ENCODE measurements at places on chromosomes 3 and 15.

DNA sequence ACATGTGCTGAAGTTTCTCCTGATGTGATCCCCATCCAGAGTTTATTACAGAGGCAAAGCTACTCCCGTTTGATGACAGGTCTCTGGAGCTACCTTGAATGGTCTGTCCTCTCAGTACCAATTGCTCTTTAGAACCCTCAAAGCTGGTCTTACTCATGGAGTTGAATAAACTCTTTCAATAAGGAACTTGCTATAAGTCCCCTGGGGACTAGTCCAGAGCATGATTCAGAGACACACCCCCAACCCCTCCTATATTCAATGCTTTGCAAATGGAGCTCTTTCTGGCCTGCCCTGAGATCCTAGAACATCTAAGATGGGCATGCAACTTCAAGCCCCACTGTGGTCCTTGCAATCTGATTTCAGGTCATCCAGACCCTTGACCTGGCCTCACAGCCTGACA is 23.9 kb upstream of the TPM1 start:
- no peak for DNase-seq

DNA sequence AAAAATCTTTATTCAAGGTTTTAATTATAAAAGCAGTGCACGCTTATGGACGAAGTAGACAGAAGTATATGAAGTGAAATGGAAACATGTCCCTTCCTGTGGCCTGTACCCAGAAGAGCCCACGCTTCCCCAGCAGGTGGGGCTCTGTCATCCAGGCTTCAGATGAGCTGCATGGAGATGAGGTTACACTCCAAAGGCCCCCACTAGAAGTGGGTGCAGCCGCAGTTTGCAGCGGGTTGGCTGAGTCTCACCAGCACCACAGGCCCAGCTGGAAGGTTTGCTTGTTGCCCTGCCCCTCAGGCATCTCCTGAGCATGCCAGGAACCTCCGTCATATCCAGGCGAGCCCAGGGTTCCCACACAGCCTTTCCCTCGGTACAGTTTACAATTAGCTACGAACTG is 33.1 kb downstream of the PRR20G start:
- DNase-seq = no peak

GRCh38 chr15:88256279-88257230 is at the start of gene NTRK3:
Gene NTRK3 (minus strand): TSS chr15:88256739. CDS start chr15:88256153, 586 bp downstream.
- DNase-seq = no peak

DNA sequence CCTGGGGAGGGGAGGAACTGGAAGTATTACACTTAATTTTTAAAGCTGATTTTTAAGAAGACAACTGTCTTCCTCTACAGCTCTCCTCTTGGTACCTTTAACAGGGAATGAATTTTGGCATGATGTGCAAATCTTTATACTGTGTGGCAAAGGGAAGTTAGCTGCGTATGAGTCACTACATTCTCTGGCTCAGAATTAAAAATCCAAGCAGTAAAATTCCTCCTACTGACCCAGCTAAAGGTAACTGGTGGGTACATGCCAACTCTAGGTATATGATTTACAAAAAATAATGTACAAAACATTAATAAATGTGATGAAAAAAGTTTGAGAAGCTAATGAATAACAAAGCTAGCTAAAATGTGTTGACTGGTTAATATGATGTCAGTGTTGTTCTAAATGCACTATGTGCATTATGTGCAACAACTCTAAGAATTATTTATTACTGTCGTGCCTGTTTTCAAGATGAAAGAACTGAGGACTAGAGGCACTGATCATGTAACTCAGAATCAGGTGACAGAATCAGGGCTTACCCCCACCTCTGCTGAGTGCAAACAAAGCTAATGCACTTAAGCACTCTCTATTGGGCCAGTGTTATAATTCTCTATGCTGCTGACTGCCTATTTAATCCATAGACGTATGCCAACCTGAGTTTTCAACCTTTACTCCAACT is 194.7 kb upstream of the CADPS start:
- DNase-seq = no peak

DNA sequence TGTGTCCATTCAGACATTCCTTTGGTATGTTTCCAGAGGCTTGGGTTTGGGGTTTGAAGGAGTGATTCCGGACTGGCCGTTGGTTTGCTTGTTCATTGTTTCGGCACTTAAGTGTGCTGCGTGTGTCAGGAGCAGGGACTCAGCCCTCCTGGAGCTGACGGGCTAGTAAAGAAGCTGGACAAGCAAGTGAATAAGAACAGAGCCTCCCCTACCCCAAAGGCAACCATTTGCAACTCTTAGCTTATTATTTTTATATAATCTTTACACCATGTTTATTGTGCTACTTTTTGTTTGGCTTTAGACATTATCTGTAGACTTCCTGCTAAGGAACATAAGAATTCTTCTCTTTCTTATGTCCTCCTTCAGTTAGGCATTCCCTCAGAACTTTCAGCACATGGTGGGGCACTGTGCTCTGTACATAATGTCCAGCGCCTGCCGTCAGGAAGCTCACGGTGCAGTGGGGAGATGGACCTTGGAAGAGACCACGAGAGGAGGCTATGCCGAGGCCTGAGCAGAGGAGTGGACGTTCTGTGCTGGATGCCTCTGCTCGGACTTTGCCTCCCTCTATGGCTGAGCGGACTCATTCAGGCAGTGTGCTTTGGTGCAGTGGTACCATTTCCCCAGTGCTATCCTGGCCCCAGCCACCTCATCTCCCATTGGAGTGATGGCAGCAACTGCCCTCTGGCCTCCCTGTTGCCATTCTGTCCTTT is 65.4 kb downstream of the EEFSEC start:
- DNase-seq = no peak

DNA sequence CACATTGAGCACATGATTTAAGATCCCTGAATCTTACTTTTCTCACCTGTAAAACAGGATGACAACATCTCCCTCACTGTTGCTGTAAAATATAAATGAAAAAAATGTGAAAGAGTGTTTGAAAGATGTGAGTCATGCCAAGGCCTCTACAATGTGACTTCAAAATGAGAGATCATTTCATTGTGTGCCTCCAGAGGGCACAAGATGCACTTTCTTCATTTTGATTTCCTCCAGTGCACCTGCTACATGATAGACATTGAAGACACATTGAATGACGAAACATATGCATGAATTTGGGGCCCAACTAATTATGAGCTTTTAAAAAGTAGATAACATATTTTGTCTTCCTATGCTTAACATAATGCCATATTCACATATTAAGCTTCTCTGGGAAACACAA is 170.3 kb downstream of the MOBP start:
- no peak for DNase-seq

- DNase-seq = no peak
Measured at GRCh38 chr3:104291437-104291851, 1075.3 kb upstream of the ALCAM start.

GRCh38 chr3:13120289-13120927 is 47.2 kb upstream of the IQSEC1 start:
- DNase-seq = no peak

DNA sequence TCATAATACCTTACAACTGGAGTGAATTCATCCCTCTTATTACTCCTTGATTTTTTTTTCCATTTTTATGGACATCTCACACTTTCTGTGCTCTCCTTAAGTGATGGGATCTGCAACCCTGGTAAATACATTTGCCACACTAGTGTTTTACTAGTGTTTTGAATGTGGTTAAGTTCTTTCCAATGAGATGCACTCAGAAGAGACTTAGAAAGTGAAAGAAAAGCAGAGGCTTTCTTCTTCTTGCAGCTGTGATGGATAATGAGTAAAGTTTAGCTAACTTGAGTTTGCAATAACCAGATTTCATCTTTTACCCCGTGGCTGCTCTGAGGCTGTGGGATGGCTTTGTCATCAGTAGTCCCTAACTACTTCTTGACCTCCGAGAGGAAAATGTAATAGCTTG is 1248.4 kb downstream of the NSUN3 start:
- no peak for DNase-seq

GRCh38 chr3:36852071-36852470 is 87.7 kb upstream of the DCLK3 start:
- no peak for DNase-seq

GRCh38 chr15:60009124-60009960 is 5.2 kb downstream of the FOXB1 start:
- no peak for DNase-seq

- no peak for DNase-seq
Measured at GRCh38 chr3:126005951-126006350, 37.0 kb downstream of the ROPN1B start.

DNA sequence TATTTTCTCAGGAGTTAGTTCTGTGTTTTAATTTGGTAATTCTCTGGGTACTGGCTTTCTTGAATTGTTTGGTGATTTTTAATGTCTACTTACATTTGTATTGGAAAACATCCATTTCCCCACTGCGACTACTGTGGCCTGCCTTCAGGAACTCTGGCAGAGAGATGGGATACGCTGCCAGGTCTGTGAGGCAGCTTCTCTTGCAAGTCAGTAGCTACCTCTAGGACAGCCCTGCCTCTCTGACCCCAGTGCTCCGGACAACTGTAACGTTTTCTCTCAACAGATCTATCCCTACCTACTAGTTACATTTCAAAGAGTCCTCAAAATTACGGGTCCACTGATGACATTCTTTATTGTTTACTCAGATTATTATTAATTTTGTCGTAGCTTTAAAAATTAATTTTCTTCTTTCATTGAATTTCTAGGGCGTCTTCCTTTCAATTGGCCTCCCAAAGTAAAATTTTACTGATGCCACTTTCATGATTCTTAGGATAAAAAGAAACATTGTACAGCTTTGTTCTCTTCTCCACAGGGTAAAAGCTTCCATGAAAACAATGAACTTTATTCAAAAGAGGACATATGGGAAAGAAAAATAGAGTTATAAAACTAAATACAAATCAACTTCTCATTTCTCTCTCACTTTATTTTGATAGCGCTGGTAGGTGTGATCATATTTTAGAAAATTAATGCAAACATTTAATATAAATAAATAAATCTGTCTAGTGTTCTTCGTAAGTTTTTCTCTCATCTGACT is 123.2 kb upstream of the GOLGA8J start:
- DNase-seq = no peak

GRCh38 chr3:181847276-181847675 is 135.6 kb downstream of the SOX2 start:
- DNase-seq = no peak

- no peak for DNase-seq
Measured at GRCh38 chr15:67322481-67322880, 67.9 kb downstream of the IQCH start.

- peak; percentile 32 for DNase-seq
Measured at GRCh38 chr3:150763841-150764483, 993 bp upstream of the SIAH2 start.

- DNase-seq = no peak
Measured at GRCh38 chr3:140686128-140686527, 8.3 kb downstream of the TRIM42 start.

- DNase-seq = no peak
Measured at GRCh38 chr15:50190723-50191122, 8.7 kb downstream of the SLC27A2 start.

GRCh38 chr15:73515527-73515926 is 72.6 kb downstream of the REC114 start:
- DNase-seq = no peak

DNA sequence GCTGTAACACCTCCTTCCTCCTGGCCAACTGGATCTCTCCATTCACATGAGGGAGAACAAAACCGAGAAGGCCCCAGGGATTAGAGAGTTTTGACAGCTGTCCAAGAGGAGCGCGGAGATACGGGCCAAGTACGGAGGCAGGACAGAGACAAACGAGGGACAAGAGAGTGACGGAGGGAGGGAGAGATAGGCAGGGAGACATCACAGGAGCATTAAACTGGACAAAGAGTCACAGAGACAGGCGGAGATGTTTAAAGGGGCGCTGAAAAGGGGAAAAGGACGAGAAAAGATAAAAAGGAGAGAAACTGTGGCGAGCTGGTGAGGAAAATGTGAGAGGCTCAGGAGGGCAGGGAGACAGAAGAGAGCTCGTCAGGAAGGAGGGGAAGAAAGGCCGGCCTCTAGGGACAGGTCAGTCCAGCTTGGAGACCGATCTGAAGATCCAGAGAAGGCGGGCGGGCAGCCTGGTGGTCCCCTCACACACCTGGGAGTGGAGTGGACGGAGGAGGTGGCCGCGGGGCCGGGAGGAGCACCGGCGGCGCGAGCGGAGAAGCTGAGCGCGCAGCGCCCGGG is 40.5 kb upstream of the ROPN1 start:
- DNase-seq = peak; percentile 82

DNA sequence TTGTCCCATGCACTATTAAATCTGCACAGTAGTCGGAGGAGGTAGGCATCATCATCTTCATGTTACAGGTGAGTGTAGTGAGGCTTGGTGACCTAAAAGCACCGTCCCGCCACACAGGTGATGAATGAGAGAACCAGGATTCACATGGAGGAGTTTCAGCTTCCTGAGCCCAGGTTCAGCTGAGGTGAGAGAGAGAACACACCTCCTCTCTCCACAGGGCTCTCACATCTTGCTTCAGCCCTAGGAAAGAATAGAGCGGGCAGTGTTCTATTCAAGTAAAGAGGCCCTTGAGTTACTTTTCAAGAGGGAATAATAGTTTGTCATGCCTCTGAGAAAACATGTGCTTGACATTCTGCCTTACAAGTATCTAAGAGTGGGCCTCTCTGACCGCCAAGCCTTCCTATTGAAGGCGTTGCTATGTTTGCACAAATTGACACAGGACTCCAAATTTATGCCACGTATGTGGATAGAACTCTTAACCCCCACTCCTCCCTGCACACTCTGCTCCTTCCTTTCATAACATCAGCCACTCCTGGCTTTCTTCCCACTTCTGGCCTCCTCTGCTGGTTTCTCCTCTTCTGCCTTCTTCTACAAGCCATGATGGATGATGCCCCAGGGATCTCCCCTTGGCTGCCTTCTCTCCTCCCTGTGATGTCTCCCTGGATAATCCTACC is 138.3 kb upstream of the ABHD17C start:
- no peak for DNase-seq

DNA sequence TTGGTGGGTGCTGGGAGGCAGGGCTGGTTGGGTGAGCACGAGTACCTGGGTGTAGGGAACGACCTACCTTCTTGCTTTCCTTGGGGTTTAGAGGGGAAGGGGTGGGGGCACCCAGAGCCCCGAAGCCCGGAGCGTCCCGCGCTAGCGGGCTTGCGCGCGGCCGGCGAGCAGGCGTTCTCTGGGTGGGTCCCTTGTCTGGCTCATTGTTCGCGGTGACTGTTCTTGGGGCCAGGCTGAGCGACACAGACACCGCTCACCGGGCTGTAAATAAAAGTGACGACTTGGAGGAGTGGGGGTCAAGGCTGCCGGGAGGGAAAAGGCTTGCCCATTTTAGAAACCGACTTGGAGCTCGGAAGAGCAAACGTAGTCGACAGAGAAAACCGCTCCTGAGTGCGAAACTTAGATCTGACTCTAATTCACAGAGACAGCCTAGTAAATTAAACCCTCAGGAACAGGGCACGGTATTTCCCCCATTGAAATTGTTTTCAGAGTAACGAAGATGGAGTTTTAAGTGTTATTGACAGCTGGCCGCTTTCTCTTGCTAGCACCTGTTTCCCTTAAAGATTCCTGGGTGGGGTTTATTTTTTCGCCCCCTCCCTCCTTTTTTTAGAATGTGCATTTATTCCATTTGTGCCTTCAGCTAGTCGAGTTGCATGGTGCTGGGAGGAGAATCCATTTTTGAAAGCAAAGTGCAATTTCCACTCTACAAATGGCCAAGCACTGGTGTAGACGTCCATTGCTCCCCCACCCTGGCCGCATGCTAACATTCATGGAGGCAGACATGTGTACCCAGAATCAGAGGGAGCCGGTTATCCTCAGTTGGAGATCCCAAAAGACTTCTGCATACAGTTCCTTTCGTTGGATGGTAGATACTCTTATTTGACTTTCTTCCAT is 532.1 kb upstream of the SEMA6D start:
- peak; percentile 49 for DNase-seq

Data from NCI-H2171 (cell line).